ENCODE measurements at places on chromosomes 12 and 14. TPM values are rescaled to one million over a fixed set of nuclear protein-coding genes. Genes with fewer than 3 reads are reported as not detected.

P2RX7 gene
- total RNA-seq: 12.8 TPM

TC2N gene
- total RNA-seq: 284 TPM

SMIM41 gene
- not detected for total RNA-seq

SSPN gene
- 109 TPM for total RNA-seq

IFNG-AS1 gene
- 0.42 TPM for total RNA-seq

GRCh38 chr12:132558042-132558856 lies 52.1 kb downstream of the LRCOL1 start:
- DNase-seq: no peak

DNA sequence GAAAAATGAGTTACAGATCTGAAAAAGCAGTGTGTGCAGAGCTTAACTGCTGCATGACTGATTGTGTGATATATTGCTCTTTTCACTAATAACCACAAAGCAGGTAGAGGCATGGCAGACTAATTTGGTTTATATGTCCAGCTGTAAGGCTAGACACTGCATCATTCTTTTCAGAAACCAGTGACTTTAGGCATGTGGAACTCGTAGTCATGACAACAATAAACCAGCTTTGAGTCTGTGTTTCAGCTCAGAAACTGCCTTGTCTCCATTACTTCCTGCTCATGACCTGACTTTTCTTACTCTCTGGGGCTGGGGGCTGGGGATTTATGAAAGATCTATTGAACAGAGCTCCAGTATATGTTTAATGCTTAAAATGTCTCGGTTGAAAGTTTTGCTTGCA lies 146.8 kb upstream of the LRIG3 start:
- no peak for DNase-seq

GRCh38 chr14:65003394-65003793 lies 16.7 kb downstream of the FNTB start:
- DNase-seq: no peak

DNA sequence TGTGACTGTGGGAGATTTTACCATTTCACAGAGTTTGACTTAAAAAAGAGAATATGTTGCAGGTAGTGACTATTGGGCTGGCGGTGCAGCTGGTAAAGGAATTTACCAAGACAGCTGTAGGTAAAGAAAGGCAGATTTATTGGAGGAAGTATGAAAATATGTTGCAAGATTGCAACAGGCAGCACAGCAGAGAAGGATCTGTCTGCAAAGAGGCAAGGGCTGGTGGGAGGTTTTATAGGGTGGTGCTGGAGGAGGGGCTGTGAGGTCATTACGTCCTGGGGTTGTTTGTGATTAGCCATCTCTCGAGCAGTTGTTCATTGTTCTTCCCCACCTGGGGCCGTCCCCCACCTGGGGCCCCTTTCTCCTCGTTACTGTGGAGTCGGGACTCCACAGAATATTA lies 62.1 kb downstream of the ACACB start:
- DNase-seq: peak; percentile 31

- no peak for DNase-seq
Measured at GRCh38 chr14:94395282-94395887, 7.0 kb upstream of the SERPINA1 start.

DNA sequence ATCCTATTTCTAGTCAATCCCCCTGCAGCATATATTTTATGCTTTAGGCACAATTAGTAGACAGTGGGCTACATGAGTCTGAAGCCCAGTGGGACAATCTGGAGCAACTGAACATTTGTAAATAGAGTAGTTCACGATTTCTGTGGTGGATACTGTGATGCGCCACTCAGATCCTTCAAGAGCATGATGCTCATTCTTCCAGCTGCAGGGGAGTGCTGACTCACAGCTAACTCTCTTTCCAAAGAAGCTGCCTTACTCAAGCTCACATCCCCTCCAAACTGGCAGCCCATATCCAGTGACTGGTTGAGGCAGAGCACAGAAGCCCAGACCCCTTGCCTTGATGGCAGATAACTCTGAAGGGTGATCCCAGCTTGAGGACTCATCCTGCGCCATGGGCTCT lies 224.2 kb upstream of the EEA1 start:
- DNase-seq: no peak

GRCh38 chr14:71466946-71467345 lies 465.3 kb upstream of the RGS6 start:
- no peak for DNase-seq

DNA sequence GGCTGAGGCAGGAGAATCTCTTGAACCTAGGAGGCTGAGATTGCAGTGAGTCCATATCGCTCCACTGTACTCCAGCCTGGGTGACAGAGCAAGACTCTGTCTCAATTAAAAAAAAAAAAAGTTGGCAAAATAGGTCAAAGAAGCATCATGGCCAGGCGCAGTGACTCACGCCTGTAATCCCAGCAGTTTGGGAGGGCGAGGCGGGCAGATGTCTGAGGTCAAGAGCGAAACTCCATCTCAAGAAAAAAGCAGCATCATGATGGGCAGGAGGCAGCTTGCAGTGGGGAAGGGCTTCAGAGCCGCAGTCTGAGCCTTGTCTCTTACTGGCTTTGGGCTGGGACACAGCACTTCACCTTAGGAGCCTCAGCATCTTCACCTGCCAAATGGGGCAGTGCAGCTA lies 21.4 kb downstream of the TEAD4 start:
- no peak for DNase-seq

Data from aorta (tissue), 5 donors.